ENCODE measurements at places on chromosomes 16 and 17.

DNA sequence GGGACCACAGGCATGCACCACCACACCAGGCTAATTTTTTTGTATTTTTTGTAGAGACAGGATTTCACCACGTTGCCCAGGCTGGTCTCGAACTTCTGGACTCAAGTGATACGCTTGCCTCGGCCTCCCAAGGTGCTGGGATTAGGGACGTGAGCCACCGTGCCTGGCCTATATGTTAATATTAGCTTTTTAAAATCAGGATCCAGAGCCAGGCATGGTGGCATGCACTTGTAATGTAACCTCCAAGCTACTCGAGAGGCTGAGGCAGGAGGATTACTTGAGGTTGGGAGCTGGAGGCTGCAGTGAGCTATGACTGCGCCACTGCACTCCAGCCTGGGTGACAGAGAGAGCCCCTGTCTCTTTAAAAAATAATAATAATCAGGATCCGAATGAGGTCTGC, 8.5 kb upstream of the ADCY7 start:
- no peak for DNase-seq

DNA sequence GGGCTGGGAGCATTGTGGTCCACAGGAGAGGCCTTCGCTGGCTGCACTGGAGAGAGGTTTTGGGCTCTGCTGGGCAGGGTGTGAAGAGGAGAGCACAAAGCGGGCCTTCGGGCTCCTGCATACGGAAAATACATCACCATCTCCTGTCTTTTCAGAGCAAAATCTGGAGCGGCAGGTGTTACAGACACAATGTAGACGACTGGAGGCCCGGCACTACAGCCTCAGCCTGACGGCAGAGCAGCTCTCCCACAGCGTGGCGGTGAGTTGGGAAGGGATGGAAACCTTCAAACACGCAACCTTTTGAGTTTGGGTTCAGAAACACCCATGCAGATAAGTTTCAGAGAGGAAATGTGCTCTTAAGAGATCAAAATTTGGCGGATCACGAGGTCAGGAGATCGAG, 17.9 kb downstream of the GINS2 start:
- no peak for DNase-seq

- DNase-seq: no peak
Measured at GRCh38 chr16:56691885-56692284, 9.6 kb downstream of the MT1X start.

GRCh38 chr16:77859493-77860232, 71.3 kb downstream of the VAT1L start:
- DNase-seq: no peak

- no peak for DNase-seq
Measured at GRCh38 chr16:561957-562938, 2.1 kb downstream of the PRR35 start.

DNA sequence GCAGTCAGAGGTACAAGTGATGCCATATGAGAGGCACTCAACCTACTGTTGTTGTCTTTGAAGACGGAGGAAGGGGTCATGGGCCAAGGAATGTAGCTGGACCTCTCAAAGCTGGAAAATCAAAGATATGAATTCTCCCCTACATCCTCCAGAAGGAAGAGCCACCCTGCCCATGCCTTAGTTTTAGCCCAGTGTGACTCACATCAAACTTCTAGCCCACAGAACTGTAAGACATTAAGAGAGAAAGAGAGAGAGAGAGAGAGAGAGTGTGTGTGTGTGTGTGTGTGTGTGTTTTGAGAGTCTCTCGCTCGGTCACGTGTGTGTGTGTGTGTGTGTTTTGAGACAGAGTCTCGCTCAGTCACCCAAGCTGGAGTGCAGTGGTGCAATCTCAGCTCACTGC, 87.1 kb downstream of the STX8 start:
- no peak for DNase-seq
